ENCODE measurements at places on chromosomes 1 and 21.

- no peak for DNase-seq
Measured at GRCh38 chr1:208085655-208086515, 158.3 kb downstream of the PLXNA2 start.

DNA sequence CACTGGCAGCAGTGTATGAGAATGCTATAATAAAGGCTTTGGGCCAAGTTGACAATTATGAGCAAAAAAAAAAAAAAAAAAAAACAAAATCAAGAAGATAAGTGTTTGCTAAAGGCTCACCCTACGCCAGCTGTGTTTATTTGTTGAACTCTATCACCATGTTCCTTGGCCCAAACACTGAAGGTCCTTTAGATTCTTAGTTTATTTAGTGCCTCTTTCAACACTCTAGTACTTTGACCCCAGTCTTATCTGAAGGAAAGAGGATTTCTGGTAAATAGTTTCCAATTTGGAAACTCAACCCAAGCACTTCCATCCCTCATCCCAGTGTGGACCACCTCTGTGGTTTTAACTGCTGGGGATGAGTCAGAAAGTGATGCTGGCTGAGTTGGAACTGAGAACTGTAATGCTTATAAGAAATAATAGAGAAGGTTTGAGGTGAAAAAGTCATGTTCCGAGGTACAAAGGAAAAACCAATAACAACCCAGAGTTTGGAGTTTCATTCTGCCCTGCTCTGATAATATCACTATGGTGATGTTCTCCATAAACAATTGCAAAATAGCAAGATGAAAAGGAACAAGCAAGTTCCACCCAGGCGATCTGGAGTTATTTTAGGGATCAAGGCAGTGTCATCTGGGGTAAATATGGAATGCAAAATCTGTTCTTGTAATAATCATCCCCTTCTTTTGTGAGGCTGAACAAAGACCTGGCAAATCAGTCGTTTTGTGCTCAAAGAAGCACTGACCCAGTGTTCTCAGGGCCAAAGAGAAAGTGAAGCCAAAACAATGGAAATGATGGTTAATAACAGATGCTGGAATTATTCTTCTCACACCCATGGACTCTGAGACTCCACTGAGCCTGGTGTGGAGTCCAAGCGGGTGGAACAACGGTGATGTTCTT, 19.7 kb upstream of the CAPZB start:
- DNase-seq, result no peak

GRCh38 chr1:188888386-188888785, 1589.3 kb downstream of the BRINP3 start:
- DNase-seq, result no peak

GRCh38 chr1:112925015-112925414, 31.0 kb downstream of the SLC16A1 start:
- DNase-seq, result no peak

GRCh38 chr1:58717979-58718378, 18.1 kb upstream of the MYSM1 start:
- DNase-seq, result no peak

- DNase-seq, result no peak
Measured at GRCh38 chr1:213985209-213986019, 2.4 kb upstream of the PROX1 start.

- DNase-seq, result no peak
Measured at GRCh38 chr21:38256599-38257302, at the start of gene KCNJ15. KCNJ15 (plus strand) TSS chr21:38256991; CDS start chr21:38299262, 42,271 bp downstream.

DNA sequence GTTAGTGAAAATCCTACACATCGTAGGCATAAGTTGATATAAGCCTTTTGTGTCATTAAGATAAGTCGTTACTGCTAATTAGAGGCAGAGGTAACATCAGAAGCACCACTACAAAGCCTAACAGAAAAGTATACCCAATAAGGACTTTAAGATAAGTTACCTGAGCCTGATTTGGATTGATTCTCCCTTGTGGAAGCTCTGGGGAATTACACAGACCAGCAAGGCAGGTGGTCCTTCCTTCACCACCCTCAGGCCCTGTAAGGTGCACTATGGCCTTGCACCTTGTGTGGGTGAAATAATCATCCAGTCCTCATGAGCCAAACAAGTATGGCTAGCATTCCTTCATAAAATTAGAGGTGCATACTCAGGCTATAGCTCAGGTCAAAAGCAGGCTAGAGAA, 166.7 kb upstream of the CHRM3 start:
- no peak for DNase-seq
